CD4-positive, alpha-beta T cell (primary cell): ENCODE measurements at places on chromosomes 3 and 15. TPM values are rescaled to one million over a fixed set of nuclear protein-coding genes. Genes with fewer than 3 reads are reported as not detected.

- DNase-seq: no peak
Observed at GRCh38 chr15:101521069-101521468, 31.6 kb upstream of the PCSK6 start.

DNA sequence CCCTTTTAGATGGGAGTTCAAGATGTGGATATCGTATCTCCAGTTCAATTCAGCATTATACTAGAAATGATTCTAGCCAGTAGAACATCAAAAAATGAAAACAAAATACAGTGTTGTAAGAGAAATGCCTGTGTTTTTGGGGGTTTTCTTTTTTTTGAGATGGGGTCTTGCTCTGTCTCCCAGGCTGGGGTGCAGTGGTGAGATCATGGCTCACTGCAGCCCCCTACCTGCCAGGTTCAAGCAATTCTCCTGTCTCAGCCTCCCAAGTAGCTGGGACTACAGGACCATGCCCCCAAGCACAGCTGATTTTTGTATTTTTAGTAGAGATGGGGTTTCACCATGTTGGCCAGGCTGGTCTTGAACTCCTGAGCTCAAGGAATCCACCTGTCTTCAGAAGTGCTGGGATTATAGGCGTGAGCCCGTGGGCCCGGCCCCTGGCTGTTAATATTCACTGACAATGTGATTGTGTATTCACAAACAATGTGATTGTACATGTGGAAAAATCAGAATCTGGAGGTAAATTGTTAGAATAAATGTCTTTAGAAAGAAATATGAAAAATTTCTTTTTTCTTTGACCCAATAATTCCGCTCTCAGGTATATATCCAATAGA, 59.0 kb downstream of the ARIH1 start:
- no peak for DNase-seq

GRCh38 chr3:71444028-71444860, 139.3 kb downstream of the FOXP1 start:
- peak; percentile 70 for DNase-seq

DNA sequence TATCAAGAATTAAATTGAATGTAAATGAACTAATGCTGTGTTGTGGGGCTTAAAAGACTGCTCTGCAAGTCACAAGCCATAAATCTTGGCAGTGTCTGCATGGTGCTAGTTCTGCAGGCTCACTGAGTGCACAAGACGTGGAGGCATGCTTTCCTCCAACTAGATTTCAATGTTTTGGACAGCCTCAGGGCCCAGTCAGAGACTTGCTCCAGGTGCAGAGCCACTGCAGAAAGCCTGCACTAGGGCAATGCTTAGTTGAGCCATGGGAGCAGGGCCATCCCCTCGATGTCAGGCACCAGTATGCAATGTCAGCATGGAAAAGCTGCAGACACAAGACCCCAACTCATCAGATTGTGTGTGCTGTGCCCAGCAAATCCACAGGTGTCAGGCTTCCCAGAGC, 234.5 kb upstream of the CDIN1 start:
- no peak for DNase-seq

- no peak for DNase-seq
Observed at GRCh38 chr3:161100994-161101393, 4.2 kb downstream of the B3GALNT1 start.

DNA sequence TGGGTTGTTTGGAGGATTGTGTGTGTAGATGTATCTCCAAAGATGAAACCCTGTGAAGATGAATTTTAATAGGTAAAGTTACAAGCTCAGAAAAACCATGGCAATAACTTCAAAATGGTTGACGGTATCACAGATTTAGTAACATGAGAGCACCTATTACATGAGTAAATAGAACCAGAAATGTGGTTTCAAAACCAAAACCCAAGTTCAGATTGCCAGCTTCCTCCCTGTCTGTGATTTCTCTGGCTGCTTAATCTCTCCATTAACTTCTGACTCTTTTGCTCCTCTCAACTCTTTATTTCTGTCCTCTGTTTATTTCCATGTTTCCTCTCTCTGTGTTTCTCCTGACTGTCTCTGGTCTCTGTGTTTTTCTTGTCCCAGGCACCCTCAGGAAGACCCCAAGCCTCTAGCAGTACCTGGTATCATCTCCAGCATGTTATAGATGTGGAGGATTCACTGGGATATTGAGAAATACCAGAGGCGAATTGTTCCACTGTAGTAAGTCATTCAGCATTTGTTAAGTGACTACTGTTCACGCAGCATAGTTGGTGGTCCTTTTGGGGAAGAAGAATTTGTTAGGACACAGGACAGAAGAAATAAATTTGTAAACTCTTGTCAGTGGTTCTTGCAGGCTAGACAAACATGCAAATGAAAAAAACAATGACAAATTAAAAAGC, 138.8 kb downstream of the BBX start:
- DNase-seq: peak; percentile 32

DNA sequence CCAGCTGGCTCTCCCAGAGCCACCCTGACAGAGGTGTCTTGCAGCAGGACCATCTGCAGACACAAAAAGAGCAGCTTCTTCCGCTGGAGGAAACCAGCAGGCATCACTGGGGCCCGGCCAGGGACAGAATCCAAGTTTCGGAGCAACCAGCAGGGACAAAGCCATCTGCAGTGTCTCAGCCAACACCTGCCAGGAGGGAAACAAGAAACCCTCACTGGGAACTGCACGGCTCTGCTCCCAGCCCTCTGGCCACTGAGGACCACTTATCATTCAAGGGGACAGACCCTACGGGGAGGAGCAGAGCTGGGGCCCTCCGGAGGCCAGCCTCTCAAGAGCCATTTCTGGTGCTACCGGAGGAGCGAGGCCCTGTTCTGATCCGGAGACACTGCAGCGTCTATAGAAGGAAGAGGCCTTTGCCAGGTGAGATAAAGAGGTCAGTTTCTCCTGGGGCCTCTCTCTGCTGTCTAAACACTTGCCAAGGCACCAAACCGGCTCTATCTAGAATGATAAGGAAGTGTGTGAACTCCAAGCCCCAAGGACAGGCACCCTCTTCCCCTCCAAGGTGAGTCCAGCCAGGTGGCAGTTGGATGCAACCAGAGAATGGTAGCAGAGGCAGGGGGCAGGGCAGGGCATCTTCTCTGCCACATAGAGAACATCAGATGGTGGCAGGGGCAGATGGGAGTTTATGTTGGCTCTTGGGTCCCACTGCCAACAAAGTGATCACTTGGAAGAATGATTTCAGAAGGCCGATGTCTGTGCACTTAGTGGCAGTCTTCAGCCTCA, 89.0 kb downstream of the CHSY1 start:
- DNase-seq: no peak

DNA sequence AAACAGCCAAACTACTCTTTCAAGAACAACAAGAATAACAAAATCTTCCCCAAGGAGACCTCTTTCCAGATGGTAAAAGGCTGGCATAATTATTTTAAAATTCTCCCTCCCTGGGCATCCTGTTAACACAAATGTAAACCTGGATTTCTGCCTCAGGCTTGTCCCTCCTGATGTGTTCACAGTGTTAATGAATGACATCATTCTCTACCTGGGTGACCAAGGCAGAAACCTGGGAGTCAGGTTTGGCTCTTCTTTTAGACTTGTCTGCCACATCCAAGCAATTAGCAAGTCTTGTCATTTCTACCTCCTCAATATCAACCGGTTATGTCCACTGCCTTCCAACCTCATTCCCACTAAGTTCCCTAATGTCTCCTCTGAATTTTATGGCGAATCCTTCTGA, 368.7 kb upstream of the TBL1XR1 start:
- no peak for DNase-seq

- no peak for DNase-seq
Observed at GRCh38 chr15:74242441-74243185, 6.5 kb downstream of the CCDC33 start.

- no peak for DNase-seq
Observed at GRCh38 chr15:93428150-93428549, 339.1 kb upstream of the RGMA start.

LARP6 gene
- total RNA-seq: 0.31 TPM

RARRES1 gene
- not detected for total RNA-seq
